ENCODE measurements at places on chromosomes 4 and X.

DNA sequence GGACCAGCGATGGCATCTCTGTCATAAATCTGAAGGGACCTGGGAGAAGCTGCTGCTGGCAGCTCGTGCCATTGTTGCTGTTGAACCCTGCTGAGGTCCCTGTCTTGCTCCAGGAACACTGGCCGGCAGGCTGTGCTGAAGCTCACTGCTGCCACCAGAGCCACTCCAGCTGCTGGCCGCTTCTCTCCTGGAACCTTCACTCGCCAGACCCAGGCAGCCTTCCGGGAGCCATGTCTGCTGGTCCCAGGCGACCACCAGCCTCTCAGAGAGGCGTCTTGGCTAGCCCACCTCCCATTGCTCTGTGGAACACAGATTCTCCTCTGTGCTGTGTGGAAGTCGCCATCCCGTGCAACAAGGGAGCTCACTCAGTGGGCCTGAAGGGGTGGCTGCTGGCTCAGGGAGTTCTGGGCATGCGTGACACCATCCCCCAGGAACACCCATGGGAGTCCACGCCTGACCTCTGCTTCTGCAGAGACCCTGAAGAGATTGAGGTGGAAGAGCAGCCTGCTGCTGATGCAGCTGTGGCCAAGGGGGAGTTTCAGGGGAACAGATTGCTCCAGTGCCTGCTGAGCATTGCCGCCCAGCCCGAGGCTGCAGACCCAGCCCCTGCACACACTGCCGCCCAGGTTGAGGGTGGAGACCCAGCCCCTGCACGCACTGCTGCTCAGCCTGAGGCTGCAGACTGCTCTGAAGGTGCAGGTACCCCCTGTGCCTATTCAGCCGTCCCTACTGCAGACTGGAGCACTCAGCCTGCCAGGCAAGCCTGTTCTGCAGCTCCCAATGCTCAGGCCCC lies 33.1 kb upstream of the CYP4V2 start:
- no peak for DNase-seq

DNA sequence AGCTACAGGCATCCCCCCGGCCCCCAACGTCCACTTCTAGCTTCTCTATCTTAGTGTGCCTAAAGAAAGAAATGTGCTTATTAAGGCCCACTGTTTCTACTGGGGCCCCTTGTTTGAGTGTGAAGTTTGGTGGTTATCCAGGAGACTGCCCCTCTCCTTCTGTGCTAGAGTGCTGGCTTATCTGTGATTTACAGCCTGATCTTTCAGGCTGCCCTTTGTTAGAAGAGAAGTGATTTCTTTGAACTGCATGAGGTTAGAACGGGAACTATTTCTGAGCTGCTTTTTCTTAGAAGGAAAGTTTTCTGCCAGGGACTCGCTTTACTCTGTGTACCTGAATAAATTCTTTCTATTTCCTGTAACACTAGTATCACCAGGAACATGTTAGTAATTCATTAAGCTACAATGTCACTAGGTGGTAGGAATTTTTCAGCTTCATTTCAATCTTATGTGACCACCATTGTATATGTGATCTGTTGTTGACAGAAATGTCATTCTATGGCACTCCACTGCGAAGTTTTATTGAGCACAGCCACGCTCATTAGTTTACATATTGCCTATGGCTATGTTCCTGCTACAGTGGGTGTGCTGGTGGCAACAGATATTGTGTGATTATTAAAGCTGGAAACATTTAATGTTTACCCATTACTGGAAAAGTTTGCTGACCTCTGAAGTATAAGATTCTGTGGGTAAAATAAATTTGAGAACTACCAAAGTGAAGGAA lies 193.8 kb upstream of the CXorf51B start:
- DNase-seq = no peak

- no peak for DNase-seq
Measured at GRCh38 chr4:7516096-7516772, 81.5 kb upstream of the PSAPL1 start.

DNA sequence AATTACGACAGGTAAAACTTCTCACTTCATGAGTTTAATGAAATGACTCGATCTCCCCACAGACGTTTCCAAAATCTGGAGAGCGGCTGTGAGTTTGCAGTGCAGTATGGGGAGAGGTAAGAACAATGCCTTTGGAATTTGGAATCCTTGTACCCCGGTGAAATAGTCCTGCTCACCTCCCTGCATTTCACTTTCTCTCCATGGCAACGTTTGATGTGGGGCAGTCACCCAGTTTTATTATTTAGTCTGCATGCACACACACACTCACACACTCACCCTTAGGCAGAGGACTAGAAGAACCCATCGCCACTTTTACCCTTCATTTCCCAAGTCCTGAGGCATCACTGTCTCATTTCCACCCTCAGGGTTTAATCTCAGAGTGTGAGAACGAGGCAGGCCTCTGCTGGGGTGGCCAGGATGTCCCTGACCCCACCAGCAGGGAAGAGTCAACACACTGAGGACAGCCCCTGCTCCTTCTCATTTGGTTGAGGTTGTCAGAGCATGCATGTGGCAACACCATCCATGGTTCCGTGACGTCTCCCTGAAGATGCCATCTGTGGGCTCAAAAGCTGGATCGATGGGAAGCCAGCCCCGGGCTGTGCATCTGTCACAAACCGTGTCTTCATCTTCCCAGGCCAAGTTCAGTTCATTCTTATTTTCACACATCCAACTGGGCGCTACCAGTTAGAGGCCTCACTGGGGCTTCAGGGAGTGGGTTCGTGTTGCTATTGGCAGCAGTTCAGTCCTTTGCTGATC lies 119.8 kb upstream of the TRIM2 start:
- no peak for DNase-seq

- DNase-seq = no peak
Measured at GRCh38 chrX:153519569-153520286, 2.3 kb downstream of the ATP2B3 start.

- DNase-seq = no peak
Measured at GRCh38 chr4:56606385-56606784, 74.7 kb downstream of the HOPX start.

DNA sequence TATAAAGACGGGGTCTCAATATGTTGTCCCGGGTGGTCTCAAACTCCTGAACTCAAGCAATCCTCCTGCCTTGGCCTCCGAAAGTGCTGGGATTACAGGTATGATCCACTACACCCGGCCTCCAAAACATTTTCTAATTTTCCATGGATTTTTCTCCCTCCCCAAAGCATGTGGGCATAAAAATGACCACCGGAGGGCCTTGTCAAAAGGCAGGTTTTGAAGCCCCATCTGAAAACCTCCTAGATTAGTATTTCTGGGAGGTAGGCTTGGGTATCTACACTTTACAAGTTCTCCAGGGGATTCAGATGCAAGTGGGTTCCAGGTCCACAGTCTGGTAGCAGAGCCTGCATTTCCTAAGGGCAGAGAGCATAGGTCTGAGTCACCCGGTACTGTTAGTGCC lies 1.4 kb upstream of the GPR173 start:
- DNase-seq = no peak

- DNase-seq = no peak
Measured at GRCh38 chr4:142535009-142535408, 311.1 kb downstream of the INPP4B start.

DNA sequence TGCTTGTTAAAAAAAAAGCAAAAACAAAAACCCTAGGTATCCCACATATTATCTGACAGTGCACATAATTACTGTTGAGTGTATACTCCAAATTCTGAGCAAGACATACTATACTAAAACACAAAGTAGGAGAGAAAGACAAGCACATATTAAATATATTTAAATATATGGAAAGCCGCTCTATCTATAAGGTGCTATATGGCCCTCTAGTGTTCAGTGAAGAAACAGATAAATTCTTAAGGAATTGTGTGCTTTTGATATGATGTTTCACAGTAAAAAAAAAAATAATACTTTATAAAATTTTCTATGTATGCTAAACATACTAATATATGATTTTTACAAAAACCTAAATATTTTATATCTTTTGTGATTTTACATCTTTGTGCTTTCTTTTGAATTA lies 137.8 kb downstream of the FBXW7 start:
- no peak for DNase-seq

DNA sequence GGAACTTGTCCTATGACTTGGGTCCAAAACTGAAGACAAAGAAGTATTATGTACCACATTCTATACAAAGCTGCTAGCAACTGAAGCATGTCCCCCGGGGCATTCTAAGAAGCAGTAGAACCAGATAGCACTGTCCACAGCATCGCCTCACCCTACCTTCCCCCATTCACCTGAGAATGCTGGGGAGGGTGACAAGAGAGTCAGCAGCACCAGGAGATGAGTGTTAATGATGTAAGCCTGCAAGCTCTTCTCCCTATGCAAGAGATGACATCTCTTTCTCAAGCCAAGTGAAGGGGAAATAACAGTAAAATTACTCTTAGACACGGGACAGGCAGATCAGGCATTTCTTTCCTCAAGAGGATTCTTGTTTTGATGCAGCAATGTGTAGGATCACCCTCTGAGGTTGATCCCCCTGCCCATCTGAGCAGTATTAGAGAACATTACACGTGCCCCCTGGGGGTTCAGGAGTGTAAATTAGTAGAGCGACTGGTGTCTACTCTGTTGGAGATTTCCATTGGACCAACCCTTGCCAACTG lies 13.9 kb upstream of the TLR1 start:
- no peak for DNase-seq

DNA sequence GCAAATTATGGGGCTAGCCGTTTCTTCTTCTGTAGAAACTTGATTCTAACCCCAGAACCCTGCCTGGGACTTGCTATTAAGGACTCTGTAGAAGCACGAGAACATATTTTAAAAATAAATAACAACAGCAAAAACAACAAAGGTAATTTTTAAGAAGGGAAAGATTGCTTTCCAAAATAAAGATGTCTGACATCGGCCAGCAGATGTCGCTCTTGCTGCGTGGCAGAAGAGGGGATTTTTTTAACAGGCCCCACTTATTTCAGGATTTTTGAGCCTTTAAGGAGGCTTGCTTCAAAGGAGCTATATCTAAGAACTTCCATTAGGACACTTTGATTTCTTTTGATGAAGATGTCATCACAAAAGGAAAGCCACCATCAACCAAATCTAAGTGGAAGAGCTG lies 62.8 kb upstream of the EGFL6 start:
- peak; percentile 42 for DNase-seq

All from activated gamma-delta T cell treated with Interleukin-2 at 50 U/mL for 16 hours (primary cell).